ENCODE measurements at places on chromosomes 4 and X.

- no peak for DNase-seq
Measured at GRCh38 chr4:76997077-76997476, 47.5 kb downstream of the SEPTIN11 start.

GRCh38 chr4:138897811-138898226, 117.8 kb upstream of the NOCT start:
- DNase-seq: peak; percentile 33

DNA sequence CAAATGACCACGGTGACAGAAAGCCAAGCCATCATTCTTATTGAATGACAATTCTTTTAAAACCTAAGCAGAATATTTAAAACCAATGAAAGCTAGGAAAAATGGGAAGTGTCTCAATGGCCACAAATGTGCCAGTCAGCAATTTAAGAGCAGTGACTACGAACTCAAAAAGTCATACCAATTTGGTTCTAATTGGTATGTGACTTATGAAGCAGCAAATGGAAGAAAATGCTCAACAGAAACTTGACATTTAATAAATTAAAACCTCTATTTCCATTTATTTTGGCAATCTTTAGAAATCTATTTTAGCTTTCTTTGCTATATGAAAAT, 25.7 kb upstream of the BCLAF3 start:
- DNase-seq: no peak

DNA sequence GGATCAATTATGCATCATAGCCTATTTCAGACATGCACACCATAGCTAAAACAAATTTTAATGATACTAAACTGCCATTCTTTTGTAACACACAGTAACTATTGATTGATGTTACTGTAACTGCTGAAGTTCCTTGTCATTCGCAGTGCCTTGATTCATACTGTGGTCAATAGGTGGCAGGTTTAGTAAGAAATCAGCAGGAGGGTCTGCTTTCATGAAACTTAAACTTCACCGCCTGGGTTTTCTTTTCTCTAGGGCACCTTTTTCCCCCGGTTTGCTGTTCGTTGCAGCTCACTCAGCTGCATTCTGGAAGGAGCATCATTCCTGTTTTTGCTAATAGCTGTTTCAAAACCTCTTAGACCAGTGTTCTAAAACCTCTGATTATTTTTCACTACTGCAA, 88.1 kb downstream of the RPA4 start:
- DNase-seq: no peak

- DNase-seq: no peak
Measured at GRCh38 chrX:15751155-15751819, 13.2 kb downstream of the CA5B start.

GRCh38 chr4:162163892-162164759, at the start of gene FSTL5:
FSTL5 (minus strand) TSS chr4:162164000; CDS start chr4:162111396, 52,604 bp downstream.
- DNase-seq: peak; percentile 86

- DNase-seq: no peak
Measured at GRCh38 chr4:115272185-115272584, 158.8 kb upstream of the NDST4 start.

DNA sequence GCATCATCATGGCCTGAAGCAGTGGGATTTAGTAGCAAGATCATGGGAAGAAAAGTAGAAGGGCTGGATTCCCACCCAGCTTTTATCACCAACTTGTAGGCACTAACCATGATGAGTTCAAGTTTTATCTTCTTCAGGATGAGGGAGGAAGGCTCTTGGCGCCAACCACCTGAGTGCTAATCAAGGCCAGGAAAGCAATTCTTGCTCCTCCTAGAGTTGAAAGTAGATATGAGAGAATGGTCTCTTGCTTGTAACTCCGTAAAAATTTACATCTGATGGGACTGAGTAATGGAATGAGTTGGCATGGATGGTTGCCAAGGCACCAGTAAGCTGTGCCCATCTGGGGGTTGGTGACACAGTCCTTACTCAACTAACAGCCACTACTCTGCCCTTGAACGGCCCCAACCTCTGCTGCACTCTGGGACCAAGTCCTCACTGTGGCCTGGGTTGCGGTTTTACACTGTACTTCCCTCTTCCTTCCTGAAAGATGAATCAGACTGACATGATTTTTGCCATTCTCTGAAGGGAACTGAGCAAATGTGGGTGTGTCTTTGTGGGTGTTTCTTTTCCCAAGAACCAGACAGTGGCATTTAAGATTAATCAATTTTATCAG, 39.4 kb upstream of the NDP start:
- DNase-seq: peak; percentile 50

- no peak for DNase-seq
Measured at GRCh38 chr4:138181287-138181686, 60.9 kb downstream of the SLC7A11 start.

- no peak for DNase-seq
Measured at GRCh38 chr4:165994701-165995100, 121.7 kb downstream of the TLL1 start.

DNA sequence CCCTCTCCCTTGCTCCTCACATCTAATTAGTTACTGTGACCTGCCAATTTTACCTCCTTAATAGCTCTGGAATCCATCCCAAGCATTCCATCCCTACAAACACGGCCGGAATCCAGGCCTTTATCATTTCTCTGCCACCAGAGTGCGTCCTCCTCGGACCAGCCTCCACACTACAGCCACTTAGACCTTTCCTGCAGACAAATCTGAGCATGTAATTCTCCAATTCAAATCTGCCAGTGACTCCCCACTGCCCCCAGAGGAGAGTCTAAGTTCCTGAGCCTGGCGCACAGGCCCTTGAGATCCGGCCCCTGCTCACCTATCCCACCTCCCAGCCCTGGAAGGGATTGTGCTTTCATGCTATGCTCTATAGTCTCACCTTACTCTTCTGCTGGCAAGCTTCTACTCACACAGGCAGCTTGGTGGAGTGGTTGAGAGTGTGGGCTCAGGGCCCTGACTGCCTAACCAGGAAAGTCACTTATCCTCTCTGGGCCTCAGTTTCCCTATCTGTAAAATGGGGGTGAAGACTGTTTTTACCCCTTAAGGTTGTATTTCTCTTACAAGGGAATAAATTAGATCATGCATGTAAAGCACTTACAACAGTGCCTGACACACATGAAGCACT, 31.2 kb downstream of the PJA1 start:
- DNase-seq: no peak

- DNase-seq: peak; percentile 10
Measured at GRCh38 chrX:147770858-147771257, 140.9 kb upstream of the FMR1 start.

GRCh38 chrX:73785493-73785892, 222.5 kb downstream of the CHIC1 start:
- no peak for DNase-seq

- no peak for DNase-seq
Measured at GRCh38 chr4:18033111-18034085, 11.8 kb upstream of the LCORL start.

DNA sequence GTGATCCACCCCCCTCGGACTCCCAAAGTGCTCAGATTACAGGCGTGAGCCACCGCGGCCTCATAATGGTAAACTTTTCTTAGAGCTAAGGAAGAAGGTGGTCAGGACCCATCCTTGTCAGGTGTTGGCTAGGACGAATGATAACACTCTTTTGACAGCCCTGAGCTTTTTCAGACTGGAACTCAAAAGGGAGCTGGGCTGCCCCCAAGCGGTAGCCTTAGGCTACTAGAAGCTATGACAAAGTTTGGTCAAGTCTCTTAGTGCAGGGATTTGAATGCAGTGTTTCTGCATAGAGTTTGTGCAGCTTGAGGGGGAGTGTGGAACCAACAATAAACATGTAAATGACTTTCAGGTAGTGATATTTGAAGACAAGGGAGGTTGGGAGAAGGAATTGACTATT, 11.8 kb upstream of the HSD17B10 start:
- peak; percentile 46 for DNase-seq

DNA sequence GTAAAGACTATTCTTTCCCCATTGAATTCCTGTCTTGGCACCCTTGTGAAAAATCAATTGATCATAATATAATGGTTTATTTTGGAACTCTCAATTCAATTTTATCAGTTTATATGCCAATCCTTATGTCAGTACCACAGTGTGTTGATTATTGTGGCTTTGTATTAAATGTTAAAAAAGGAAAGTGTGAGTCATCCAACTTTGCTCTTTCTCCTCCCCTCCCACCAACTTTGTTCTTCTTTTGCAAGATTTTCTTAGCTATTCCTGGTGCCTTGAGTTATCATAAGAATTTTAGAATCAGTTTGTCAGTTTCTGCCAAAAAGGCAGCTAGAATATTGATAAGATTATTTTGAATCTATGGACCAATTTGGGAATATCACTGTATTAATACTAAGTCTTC, 11.2 kb upstream of the RNF175 start:
- no peak for DNase-seq

GRCh38 chr4:4960574-4960973, 58.7 kb downstream of the CYTL1 start:
- no peak for DNase-seq

- peak; percentile 60 for DNase-seq
Measured at GRCh38 chr4:38088321-38088720, 128.1 kb downstream of the PTTG2 start.

DNA sequence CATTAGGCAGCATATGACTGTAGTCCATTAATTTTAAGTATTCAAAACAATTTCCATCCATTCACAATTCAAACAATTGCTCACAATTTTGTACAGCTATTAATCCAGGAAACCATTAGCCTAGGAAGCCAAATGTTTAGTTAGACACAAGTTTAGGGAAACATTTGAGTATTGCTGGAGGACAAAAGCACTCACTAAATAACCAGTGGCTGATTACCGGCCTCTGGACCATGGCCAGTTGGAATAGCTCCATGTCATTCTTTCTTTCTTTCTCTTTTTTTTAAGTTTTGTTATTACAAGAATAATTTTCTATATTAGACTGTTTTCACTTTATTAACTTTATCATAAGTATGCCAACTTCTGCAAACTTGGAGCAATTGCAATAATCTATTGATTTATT, 31.3 kb downstream of the TRIML2 start:
- DNase-seq: no peak

DNA sequence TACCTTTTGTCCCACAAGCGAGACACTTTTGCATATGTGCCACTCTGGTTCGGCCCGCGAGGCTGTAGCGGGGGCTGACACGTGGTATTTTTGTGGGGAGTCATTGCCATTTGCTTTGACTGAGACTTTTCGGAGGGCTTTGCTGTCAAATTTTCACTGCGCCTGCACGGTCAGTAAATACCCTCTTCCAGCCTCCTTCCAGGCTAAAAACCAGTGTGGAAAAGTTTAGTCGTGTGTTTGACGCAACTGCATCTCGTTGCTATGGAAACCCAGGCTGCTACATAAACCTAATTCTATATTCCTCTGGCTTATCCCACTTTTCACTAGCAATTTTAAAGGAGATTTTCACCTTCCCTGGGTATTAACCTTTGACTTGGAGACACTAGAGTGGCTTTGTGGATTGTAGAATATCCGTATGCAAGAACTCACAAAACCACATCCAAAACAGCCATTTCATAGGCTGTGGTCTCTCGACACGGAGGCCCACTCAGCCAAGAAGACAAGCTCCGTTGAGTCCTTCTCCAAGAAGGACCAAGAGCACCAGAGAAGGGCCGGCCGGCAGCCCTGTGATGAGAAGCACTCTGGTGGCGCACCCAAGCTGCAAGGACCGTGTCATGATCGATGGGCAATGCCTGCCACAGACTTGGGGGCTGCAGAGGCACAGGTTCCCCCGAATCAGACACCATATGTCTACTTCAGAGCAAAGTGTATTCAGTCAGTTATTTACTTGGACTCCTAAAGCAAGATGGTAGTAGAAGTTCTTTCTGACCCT, 38.4 kb upstream of the ENPP6 start:
- no peak for DNase-seq

DNA sequence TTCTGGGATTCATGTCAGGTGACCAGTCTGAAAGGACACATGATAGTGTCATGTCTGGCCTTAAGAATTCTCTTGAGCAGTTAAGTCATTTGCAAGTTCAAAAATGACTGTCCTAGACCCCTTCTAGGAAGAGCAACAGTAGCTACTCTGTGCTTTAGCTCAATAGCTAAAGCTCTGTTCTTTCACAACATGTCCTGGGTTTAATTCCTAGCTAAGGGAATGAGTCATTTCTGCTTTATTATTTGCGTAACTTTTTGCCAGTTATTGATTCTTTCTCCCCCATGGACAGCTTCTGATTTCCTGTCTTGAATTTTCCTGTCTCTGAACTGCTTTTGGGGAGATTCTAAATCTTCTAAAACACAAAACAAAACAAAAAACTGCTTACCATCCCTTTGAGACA, 1055.8 kb upstream of the DIAPH2 start:
- no peak for DNase-seq

GRCh38 chr4:156830351-156830750, 141.2 kb downstream of the PDGFC start:
- no peak for DNase-seq

- DNase-seq: no peak
Measured at GRCh38 chrX:18543738-18544137, 118.3 kb downstream of the CDKL5 start.

DNA sequence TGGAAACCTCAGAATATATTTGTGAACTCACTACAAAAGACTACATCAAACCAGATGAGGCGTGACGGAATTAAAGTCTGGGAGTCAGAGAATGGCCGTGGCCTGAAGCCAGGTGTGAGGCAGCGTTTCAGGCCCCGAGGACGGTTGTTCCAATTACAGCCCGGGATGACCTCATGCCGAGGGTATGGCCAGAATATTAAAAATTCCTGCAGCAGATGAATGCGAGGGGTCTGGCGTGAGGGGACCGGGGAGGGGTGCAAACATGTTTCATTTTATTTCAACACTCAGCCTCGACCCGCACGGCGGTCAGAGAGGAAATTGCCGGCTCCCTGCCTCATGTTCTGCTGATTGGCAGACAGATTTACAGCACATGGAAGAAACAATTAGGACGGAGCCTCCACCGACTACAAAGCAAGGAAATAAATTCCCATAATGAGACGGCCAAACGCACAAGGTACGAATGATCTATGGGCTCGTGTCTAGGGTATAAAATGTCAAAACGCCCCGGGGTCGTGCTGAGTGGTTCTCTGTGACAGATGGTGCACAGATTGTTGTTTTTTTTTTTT, 289.7 kb downstream of the SHOX start:
- no peak for DNase-seq

DNA sequence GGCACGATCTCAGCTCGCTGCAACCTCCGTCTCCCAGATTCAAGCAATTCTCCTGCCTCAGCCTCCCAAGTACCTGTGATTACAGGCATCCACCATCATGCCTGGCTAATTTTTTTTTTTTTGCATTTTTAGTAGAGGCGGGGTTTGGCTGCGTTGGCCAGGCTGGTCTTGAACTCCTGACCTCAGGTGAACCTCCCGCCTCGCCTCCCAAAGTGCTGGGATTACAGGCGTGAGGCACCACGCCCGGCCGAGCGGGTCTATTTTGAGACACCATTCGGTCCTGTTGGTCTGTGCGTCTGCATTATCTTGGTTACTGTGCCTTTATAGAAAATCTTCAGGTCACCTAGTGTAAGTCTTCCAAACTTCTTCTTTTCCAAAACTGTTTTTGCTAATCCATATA, 21.7 kb upstream of the RGS12 start:
- no peak for DNase-seq

All from MM.1S (cell line).